ENCODE measurements at places on chromosomes 7 and 10.

- no peak for DNase-seq
Observed at GRCh38 chr10:124142960-124143359, 49.6 kb upstream of the CHST15 start.

- DNase-seq: no peak
Observed at GRCh38 chr7:55053651-55054571, 35.1 kb downstream of the EGFR start.

DNA sequence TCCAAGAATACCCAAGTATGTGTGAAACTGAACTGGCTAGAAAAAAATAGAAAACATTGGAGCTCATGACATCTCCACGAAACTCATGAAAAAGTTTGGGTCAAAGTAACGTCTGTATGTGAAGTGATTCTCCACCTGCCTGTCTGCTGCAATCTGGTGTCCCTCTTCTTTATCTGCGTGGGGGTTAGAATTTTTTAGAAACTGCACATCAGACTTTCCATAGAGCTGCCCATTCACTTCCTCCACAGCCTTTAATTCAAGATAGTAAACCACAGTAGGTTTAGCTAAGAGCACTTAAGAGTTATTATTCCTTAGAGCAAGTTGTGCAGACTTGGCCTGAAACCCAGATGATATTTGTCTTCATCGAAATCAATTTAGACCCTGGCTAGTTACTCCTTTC is 55.3 kb downstream of the SCIN start:
- DNase-seq: no peak

GRCh38 chr7:149016876-149017275 is 11.4 kb downstream of the PDIA4 start:
- no peak for DNase-seq

- DNase-seq: no peak
Observed at GRCh38 chr7:18408461-18408860, 87.1 kb upstream of the HDAC9 start.

GRCh38 chr7:121510858-121511482 is 114.9 kb upstream of the FAM3C start:
- no peak for DNase-seq

DNA sequence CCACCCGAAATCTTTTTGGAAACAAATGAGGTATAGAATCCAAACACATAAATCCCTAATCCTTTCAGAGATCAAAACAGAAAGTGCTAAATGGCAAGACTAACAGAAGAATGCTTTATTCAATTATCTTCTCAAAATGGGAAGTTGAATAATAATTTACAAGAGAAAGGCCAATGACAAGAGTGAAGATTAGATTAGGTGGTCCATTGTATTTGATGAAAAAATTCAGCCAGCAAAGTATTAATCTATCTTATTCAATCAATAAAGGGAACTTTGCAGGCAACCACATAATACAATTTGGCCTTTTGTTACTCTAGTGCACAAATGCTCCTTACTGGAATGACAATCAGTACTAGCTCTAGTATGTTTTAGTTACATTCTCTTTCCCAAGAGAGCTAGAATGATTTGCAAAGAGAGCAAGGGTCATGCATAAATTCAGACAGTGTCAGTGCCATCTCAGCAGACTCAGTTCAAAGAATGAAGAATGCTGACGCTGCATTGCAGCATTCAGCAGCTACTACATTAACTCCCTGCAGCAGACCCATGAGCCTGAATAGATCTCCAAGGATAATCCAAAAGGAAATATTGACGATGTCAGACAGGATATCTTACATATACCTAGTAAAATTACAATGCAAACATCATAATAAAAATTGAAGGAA is 131.8 kb downstream of the ANK3 start:
- no peak for DNase-seq

DNA sequence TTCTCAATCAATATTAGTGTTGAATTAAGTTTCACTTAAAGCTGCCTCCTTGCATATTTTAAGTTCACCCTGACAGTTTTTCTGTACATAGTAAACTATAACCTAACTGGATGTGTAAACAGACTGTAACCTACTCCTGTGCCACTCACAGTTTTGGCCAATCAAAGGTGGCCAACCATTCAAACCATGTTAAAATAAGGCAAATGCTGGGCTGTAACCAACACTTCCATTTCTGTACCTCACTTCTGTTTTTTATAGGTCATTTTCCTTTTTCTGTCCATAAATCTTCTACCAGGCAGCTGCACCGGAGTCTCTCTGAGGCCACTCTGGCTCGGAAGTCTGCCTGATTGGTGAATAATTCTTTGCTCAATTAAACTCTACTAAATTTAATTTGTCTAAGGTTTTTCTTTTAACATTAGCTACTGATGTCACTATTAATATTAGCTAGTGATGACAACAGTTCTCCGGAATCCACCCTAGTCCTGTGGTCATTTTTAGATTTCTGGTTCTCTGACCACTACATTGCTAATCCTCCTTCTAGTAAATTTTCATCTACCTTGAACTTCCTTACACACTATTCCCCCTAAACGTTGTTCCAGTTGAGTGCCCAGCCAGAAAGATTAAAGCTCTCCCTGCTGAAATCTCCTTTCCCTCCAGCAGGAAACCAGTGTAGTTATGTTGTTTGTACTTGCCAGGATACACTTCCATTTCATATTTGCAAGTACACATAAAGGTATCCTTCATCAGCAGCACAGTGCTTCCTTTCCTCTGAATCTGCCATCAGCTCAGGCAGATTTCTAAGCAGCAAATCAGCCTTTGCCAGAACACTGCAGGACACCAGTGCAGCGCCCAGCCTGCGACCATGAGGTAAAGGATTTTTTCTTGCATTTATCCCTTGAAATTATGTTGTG is 18.6 kb upstream of the IFIT2 start:
- no peak for DNase-seq
